ENCODE measurements at places on chromosomes 4 and X.

DNA sequence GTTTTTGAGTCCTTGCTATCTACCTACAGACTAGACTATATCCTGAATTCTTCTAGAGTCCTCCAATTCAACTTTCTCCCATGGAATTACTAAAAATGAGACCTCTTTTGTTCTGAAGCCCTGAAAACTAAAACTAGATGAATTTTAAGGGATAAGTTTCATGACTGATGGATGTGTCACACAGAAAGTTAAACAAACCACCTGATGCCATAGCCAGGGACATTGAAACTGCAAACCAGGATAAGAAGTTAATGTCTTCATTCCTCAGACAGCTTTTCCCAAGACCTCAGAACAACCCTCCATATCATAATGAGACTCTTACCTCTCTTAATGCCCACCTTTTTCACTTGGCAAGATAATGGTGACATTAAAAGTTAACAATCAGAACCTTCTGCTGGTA, 81.5 kb upstream of the PTPN13 start:
- no peak for DNase-seq

DNA sequence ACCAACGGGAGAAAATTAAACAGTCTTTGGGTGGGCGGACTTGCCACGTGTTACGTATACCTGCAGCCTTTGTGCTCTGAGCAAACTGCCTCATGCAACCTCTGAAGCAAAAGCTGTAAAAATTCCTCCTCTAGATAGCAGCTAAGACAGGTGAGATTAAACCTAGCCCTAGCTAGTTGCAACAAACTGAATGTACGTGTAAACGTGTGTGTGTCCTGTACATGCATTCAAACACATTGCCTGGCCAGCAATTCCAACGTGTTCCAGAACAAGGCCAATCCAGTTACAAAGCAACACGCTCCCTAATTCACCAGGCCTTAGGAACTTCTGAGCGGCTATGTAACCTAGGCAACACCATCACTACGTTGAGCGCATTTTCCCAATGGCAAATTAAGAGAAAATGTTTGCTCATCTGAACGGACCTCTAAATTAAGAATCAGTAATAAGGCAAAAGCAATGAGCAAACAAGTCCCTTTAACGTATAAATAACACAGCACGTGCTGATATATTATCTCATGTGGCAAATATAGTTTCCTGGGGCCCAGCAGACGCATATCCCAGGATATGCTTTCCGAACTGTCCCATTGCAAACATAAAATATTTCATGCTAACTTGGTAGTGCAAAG, 792 bp downstream of the PPID start:
- DNase-seq: peak; percentile 18

- no peak for DNase-seq
These were observed 121.6 kb upstream of the NOCT start for GRCh38 chr4:138894011-138894410.

- DNase-seq: no peak
These were observed 19.3 kb upstream of the ING2 start for GRCh38 chr4:183485411-183486160.

- no peak for DNase-seq
These were observed 11.2 kb upstream of the AMOT start for GRCh38 chrX:112851806-112852205.
